GM13977 (cell line): ENCODE measurements at places on chromosomes 1 and 21.

GRCh38 chr1:74396462-74396861, 115.9 kb downstream of the LRRC53 start:
- no peak for DNase-seq

- no peak for DNase-seq
Measured at GRCh38 chr21:26171258-26172100, 909 bp upstream of the APP start.

- no peak for DNase-seq
Measured at GRCh38 chr1:41613689-41614574, 129.4 kb upstream of the EDN2 start.

GRCh38 chr1:67780637-67781036, 52.6 kb downstream of the GNG12 start:
- no peak for DNase-seq

DNA sequence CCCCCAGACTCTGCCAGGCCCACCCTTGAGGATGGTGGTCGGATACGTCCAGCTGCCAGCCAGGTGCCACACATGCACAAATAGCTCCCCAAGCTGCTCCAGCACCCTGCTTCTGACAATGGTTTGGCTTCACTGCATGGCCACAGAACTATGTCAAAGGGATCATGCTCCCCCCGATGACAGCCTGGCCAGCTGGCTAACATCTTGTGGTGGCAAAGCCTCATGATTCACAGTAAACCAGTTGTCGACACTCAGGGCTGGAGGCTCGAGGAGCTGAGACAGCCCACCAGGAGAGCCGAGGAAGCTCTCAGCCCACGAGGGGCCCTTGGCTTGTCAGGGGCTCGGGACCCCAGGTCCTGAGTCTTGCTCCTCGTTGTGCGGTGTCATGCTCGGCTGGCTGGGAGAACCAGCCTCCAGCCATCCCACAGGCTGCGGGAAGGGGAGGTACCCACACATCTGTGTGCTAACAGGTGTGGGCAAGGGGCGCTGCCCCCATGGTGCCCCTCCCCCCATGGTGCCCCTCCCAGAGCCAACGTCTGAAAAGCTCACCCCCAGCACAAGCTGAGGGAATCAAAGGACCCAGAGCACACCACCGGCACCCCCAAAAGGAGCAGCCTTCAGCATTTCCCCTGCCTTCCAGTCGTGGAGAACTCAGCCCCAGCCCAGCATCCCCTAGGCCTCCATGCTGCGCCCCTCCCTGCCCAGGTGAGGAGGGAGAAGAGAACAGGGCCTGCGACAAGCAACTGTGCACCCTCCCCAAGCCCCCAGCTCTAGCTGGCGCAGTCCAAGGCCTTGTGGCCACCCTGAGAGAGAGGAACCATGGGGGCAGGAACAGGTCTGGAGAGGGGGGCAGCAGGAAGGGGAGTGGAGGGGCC, 41.2 kb downstream of the KIF21B start:
- DNase-seq = no peak

DNA sequence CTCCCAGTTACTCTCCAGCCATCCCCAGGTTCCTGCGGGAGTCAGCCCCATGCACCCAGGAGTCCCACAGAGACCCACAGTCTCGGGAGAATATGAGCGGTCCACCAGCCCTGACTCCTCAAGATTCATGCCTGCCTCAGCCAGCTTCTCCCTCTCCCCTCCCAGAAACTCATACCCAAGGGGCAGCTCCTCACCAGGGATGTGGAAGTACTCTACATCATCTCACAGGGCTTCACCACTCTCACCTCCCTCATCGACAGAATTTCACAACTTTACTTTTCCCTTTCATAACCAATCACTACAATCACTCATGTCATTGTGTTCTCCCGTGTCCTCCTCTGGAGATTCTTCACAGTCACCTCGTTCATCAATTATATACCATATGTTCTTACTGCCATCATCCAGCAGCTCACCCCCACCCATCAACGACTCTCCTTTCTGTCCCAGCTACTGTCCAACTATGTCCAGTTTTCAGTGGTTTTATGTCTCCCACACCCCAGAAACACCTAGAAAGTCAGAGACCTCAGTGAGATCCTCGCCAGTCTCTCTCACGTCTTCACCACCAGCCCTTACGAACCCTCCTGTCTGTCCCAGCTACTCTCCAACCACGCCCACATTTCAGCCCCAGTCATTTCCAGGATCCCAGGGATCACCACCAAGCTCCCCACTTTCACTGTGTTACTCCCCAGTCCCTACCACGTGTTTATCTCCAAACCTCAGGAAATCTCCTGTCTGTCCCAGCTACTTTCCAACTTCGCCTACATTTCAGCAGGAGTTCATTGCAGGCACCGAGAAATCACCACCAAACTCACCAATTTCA, 1530.1 kb upstream of the TPTE start:
- no peak for DNase-seq

DNA sequence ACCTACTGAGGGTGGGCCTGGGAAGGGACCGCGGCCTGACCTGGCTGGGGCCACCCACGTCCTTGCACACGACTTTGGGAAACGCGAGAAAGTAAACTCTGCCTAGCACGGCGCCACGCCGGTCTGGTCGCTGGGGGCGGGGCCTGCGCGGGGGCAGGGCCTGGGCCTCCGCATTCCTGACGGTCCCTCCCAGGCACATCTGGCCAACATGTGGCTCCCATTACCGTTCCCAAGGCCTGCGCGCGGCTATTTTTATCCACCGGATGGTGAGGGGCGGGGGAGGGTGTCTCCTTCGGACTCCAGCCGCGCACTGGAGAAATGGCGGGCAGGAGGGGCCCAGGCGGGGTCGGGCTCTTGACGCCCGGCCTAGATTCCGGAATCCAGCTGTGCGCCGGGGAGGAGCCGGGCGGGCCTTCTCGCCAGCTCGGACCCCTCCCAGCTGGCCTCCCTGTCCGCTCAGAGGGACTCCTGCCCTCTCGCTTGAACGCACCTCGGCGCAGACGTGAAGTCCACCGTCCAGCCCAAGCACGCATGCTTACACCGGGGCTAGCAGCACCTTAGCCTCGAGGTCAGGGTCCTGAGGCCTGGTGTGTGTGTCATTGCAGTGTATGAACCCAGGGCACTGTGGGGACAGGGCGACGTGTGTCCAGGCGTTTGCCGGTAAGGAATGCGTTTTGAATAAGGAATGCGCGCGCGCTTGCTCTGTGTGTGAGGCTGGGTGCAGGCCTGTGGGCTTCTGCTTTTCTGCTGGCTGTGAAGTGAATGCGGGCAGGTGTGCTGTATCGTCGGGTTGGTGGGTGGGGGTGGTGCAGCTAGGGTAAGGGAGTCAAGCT, 2.1 kb downstream of the EVA1B start:
- DNase-seq = no peak

DNA sequence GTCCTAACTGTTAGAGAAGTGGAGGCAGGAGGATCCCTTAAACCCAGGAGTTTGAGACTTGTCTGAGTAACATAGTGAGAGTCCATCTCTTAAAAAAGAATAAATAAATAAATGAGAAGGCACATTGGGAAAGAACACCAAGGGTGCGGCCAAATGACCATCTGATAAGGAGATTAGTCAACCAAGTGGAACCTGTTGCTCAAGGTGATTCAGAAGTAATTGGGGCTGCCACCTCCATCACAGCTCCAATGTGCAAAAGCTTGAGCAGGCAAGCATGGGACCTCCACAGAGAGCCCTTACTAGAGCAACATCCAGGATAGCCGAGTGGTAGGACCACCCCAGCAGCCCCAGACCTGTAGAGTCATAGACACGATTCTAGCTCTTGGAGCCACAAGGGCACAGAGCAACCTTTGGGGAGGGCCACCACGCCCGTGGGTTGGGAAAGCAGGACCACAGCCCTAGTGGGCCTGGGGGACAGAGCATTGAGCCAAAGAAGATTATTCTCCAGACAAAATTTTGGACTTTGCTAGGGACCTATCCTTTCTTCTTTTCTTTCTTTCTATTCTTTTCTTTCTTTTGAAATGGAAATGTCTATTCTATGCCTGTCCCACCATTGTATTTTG, 40.9 kb downstream of the KCNK1 start:
- no peak for DNase-seq

DNA sequence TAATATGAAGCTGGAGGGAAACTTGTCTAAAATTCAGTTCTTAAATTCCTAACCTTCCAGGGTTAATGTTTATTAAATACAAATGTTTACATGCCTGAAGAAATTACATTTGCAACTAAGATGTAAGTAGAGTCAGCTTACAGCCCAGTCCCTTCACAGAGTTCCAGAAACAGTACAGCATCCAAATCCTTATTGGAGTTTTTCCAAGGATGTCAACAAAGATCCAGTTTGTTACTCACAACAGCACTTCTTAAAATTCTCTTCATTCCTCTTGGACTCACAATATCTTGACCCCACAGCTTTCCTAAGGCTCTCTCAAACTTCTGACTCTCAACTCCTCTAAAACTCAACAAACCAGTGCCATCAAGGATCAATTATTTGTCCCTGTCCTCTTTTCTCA, 50.1 kb upstream of the RWDD3 start:
- no peak for DNase-seq
